Stimulated activated CD4-positive, alpha-beta T cell treated with anti-CD3 and anti-CD28 coated beads, Interleukin-1b, Interleukin-23, amount 100 ng/mL, for 24 hours (primary cell): ENCODE measurements at places on chromosomes 6 and 20.
A peak's percentile ranks its signal among the peaks of the same experiment; 100 is the strongest.

GRCh38 chr20:32562495-32562911 lies 22.6 kb downstream of the NOL4L start:
- DNase-seq = no peak

DNA sequence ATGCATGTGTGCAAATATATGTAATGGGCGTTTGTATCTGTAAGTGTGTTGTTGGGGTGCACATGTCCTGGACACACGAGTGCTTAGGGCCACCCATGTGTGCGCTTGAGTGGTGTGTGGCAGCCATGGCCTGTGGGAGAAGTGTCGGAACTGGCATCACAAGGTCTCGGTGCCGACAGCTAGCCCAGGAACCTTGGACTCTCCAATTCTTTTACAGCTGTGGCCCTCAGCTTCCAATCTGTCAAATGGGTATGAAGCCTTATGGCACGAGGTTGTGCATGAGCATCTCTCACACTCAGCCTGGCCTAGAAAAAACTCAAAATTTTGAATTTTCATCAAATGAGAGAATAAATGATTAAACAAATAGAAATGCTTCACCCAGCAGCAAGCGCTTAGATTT lies 42.0 kb downstream of the SPDEF start:
- DNase-seq = no peak

DNA sequence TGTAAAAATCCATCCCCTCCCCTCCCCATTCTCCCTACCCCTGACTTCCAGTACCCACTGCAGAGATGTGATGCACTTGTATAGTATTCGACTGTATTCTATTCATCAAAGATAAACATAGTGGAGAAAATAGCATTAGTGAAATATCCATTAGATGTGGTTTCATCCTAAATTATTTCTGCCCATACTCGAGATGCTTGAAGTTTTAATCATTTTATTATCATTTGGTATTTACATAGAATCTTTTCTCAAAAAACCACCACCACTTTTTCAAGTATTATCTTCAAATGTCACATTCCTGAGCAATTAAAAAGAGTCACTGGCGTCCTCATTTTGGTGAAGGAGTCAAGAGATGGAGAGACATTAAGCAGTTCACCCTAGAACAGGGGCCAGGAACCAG lies 181.9 kb downstream of the HAO1 start:
- DNase-seq = no peak

DNA sequence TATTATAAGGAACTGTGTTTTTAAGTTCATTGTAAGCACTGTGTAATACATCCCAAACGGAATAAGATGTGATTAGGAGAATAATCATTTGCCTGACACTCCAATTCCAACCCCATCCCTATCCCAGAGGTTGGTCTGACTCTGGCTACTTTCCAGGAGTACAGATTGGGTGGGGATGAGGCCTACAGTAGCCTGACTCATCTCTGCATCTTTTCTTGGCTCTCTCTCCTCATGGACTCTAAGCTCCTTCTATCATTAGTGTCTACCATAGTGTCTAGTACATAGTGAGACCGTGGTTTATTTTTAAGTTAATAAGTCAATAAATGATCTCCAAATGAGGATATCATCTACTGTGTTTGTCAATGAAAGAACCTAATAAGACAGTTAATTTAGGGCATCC lies 92.2 kb upstream of the CNKSR3 start:
- DNase-seq = no peak

- peak; percentile 100 for DNase-seq
Observed at GRCh38 chr6:36196880-36197548, 470 bp downstream of the BRPF3 start.

GRCh38 chr6:92289831-92290230 lies 1129.5 kb downstream of the EPHA7 start:
- no peak for DNase-seq

- no peak for DNase-seq
Observed at GRCh38 chr6:47936820-47937219, 155.0 kb downstream of the OPN5 start.
